ENCODE measurements at places on chromosomes 3 and 15.

DNA sequence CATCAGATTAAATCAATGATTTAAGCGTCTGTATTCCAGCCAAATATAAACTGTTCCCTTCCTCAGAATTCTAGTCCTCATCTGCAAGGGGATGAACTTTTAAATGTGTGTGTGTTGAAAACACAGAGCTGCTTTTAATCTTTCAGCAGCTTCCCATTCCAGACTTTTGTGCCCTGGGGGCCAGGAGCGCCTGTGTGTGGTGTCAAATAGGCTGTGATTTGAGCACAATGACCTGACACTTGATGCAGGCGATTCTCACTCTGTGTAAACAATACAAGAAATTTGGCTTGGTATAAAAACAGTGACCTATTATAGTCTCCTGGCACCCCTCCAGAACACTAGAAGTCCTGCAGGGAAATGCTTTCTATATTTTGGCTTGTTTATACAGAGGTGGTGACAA, 274.6 kb upstream of the ROPN1 start:
- DNase-seq = no peak

- no peak for DNase-seq
These were observed 540 bp upstream of the ADAMTS7 start for GRCh38 chr15:78811825-78812183.

- DNase-seq = no peak
These were observed 13.0 kb downstream of the SV2B start for GRCh38 chr15:91113030-91113429.

GRCh38 chr15:91528801-91529200, 324.7 kb upstream of the SLCO3A1 start:
- no peak for DNase-seq

- no peak for DNase-seq
These were observed 20.7 kb upstream of the OTOL1 start for GRCh38 chr3:161475905-161476304.

DNA sequence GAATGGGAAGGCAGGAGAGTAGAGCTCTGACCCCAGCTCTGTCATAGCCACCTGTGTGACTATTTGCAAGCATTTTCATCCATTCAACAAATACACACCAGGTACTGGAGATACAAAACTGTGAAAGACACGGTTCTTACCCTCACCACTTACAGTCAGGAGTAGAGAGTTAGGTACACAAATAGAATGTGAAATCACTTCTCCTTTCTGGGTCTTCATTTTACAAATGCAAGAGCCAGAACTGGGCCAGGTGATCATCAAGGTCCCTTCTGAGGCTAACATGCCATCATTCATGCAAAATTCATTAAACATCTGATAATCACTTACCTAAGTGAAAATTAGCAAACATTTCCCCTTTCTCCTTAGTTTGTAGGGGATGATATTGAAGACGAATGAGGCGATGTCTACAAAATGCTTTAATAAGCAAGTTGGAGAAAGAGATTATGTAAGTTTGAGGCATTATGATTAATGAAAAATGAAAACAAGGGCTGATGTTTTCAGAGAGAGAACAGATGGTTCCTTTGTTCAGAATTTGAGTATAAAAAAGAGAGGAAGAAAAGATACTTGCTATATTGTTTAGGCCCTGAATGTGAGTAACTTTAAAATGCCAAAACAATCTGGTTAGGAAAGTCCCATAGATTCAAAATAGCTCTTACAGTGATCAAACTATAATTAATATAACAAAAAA, 88.6 kb downstream of the LPP start:
- no peak for DNase-seq

DNA sequence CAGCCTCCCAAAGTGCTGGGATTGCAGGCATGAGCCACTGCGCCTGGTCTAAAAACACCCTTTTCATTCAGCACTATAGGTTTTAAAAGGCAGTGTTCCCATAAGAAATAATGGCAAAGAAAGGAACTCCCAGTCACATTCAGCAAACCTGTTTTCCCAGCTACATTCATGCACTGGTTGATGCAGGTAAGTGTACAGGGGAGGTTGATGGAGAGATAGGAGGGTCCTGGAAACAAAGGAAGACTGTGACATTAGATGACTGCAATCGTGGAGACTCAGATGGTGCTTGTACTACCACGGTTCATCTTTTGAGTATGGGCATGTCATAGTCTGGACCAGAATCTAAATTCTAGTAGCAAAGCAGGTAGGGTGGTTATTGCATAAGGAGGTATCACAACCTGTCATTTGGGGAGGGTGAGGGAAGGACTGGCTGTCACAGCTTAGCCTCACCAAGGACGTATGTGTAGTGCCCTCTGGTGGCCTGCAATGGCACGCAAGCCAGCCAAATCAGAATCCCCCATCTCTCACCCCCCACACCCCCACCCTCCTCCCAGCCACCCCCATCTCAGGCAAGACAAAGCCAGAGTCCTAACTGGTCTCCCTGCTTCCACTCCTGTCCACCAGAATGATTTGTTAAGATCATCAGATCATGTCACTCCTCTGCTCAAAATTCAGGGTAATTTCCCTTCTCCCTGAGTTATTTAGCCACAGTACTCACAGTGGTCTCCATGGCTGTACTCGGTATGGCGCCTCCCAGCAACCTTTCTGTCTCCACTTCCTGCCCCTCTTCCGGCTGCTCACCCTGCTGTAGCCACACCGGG, 28.8 kb upstream of the UBL7 start:
- DNase-seq = no peak

DNA sequence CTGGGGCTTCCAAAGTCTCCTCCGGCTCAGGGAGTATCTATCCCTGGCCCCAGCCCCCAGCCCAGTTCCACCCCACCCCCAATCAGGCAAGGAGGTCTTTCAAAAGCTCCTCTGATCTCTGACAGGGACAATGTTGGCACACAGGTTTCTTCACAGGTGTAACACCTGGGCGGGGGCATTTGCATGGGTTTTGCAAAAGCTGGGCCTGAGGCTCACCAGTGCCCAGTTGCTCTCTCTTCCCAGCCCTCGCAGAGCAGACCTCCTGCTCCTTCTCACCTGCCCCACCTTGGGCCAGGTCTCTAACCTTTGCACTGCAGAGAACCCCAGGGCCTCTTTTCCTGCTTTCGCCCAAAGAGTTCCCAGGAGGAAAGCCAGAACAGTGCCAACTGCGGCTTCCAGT, 8.6 kb upstream of the CSK start:
- DNase-seq = no peak
